ENCODE measurements at places on chromosomes 13 and 19. TPM values are rescaled to one million over a fixed set of nuclear protein-coding genes. Genes with fewer than 3 reads are reported as not detected.
A peak's percentile ranks its signal among the peaks of the same experiment; 100 is the strongest.

The ARHGAP35 gene
- total RNA-seq = 20.3 TPM

DNA sequence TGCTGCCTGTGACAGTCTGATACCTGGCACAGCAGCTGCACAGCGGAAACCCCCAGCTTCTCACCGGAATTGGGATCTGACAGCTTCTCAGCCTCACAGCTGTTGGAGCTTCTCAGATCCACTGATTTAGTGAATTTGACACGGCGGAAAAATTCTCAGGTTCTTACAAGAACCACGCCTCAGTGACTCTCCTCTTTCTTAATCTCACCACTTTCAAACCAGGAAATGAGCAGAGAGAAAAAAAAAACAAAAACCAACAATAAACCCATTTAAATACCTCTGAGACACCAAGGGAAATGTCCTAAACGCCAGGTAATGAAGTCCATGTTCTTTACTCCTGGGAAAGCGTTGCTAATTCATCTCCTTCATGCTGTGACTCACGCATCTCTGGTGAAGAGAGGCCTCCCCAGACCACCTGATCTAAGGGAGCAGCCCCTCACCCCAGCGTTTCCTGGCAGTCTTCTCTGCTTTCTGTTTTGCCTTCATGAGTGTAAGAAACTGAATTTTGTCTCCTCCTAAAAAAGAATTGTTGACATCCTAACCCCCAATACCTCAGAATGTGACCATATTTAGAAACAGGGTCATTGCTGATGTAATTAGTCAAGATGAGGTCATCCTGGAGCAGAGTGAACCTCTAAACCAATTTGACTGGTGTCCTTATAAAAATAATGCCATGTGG, 15.9 kb upstream of the IZUMO2 start:
- peak; percentile 84 for DNase-seq

DNA sequence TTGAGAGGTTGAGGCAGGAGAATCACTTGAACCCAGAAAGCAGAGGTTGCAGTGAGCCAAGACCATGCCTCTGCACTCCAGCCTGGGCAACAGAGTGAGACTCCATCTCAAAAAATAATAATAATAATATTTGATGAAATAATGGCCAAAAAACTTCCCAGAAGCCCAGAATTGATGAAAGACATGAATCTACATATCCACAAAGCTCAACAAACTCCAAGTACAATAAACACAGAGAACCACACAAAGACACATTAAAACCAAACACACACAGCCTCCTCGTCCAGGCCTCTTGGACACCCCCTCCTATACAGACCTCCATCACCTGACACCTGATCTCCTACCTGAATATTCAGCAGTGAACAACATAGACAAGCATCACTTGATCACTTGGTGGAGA, 3.2 kb upstream of the SYDE1 start:
- no peak for DNase-seq

- DNase-seq = no peak
Measured at GRCh38 chr13:33541962-33542308, 256.4 kb upstream of the STARD13 start.

The PSPN gene
- 1.6 TPM for total RNA-seq

- DNase-seq = peak; percentile 72
Measured at GRCh38 chr13:106649495-106649894, 81.6 kb upstream of the ARGLU1 start.

DNA sequence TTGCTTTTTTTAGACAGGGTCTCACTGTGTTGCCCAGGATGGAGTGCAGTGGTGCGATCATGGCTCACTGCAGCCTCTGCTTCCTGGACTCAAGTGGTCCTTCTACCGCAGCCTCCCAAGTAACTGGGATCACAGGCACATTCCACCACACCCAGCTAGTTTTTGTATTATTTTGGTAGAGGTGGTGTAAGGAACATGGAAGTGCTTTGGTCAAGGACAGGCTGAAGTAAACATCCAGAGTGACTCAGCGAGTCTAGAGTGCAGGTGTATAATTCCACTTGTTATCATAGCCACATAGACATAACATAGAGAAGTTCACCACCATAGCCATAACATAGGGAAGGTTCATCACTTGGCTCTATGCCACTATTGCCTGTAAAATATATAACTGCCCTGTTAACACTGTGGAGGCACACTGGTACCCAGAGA, 98.6 kb downstream of the RBM26 start:
- DNase-seq = no peak
